SHP77 (cell line): ENCODE measurements at places on chromosomes 7 and 10.

GRCh38 chr7:137685433-137686164 lies 161.2 kb downstream of the DGKI start:
- no peak for DNase-seq

DNA sequence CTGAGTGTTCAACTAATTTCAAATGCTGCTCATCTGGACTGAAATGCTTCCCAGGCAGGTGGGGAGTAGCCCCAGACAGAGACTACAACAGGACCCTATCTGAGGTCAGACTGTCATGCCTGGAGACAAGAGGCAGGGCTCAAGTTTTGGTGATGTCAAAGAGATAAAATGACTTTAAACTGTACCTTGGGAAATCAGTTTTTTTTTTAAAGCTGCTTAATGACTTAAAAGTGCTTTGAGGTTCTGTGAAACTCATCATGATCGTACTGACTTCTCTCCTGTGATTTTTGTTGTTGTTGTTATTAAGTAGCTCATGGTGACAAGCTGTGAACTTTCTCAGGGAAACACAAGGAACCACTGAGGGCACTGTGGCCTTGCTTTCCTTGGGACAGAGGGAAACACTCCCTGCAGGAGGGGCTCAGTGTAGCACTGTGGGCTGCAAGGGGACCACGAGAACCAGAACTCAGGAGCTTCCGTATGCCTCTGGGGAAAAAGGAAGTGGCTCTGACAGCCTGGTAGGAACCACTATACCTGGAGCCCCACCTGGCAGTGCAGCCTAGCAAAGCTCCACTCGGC lies 9.5 kb downstream of the HIPK2 start:
- DNase-seq: no peak

DNA sequence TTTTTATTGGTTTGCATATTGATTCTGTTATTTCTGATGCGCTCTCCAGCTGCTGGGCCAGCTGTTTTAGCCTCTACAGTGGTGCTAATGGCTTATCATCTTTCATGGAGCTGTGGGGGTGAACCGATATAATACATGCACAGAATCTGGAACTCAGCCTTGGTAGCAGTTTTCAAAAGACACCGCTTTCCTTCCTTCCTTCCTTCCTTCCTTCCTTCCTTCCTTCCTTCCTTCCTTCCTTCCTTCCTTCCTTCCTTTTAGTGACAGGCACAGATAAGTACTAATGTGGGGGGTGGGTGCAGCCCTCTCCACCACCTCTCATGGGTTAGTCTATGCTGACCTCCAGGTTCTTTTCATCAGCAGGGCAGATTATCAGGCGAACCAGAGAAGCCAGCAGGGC lies 31.9 kb upstream of the C10orf53 start:
- DNase-seq: no peak

DNA sequence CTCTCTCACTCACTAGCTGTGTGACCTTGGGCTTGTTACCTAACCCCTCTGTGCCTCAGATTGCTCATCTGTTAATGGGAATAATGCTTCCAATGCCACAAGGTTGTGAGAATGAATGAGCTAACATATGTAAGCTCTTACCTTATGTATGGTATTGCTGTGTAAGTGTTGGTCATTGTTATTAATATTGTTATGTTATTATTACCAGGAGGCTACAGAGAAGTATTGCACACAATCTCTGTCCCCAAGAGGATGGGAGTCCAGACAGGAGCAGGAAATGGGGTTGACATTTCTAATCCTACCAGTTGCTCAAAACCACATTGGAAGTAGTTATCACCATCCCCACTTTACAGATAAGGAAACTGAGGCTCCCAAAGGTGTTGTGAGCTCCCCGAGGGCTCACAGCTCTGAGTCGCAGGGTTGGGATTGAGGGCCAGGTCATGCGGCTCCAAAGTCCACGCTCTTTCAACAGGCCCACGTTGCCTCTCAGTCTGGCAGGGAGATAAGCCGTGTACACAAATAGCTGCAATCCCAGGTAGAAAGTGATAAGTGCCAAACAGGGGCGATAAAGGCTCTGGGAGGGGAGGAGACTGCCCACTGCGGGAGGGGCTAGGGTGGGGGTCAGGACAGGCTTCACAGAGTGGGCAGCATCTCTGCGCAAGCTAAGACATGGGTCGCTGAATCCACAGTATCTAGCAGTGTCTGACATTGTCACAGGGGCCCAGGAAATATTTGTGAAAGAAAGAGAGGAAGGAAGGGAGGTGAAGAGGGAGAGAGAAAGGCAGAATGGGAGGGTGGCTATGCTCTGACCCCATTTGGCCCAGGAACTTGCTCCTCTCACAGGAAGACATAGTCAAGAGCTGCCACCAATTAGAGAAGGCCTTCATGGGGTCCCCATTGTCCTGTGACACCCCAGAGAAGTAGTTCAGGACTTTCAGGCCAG lies 9.6 kb upstream of the ZMIZ1 start:
- no peak for DNase-seq

DNA sequence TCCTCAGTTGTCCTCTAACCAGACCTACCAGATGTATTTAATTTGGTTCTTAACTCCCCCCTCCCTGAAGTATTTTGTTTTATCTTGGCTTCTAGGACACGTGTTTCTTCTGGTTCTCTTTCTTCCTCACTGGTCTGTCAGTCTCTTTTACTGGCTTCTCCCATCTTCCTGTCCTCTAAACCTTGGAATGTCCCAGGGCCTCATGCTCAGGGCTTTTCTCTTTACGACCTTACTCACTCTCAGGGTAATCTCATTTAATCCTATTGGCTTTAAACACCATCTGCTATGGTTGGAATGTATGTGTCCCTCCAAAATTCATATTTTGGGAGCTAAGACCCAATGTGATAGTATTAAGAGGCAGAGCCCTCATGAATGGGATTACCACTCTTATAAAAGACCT lies 418.2 kb upstream of the PODXL start:
- no peak for DNase-seq

DNA sequence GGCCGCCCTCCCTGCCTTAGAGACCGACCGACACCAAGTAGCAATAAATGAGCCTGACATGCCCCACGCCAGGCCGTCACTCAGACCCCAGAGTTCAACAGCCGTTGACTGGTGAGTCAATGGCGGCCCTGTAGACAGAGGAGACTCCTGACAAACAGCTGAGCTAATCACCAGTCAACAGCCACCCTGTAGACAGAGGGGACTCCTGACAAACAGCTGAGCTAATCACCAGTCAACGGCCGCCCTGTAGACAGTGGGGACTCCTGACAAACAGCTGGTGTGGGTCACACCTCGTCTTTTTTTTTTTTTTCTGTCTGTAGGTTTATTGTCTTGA lies 16.9 kb upstream of the KNDC1 start:
- no peak for DNase-seq

GRCh38 chr10:101839416-101840063 lies 4.1 kb downstream of the KCNIP2 start:
- DNase-seq: peak; percentile 44

DNA sequence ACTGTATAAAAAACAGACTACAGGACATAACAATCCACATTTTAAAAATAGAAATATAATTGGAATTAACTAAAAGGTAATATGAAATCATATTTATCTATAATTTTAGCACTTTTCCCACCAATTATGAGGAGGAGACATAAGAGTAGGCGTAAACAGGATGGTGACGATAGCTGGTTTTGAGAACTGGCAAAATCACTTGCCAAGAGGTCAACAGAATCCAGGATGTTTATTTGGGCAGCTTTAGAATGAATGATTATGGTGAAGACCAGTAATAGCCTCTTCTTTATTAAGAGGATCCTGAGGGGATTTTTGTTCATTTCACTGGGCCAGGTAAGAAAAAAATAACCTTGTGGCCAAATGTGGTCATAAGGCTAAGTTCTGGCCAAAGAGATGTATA lies 67.2 kb downstream of the TPK1 start:
- no peak for DNase-seq

GRCh38 chr7:74717889-74718288 lies 55.9 kb upstream of the NCF1 start:
- no peak for DNase-seq

GRCh38 chr10:102675666-102676533 lies 31.6 kb downstream of the TRIM8 start:
- no peak for DNase-seq

GRCh38 chr10:10418387-10418786 lies 599.3 kb upstream of the CELF2 start:
- no peak for DNase-seq

GRCh38 chr10:112533916-112534315 lies 86.9 kb downstream of the VTI1A start:
- no peak for DNase-seq

DNA sequence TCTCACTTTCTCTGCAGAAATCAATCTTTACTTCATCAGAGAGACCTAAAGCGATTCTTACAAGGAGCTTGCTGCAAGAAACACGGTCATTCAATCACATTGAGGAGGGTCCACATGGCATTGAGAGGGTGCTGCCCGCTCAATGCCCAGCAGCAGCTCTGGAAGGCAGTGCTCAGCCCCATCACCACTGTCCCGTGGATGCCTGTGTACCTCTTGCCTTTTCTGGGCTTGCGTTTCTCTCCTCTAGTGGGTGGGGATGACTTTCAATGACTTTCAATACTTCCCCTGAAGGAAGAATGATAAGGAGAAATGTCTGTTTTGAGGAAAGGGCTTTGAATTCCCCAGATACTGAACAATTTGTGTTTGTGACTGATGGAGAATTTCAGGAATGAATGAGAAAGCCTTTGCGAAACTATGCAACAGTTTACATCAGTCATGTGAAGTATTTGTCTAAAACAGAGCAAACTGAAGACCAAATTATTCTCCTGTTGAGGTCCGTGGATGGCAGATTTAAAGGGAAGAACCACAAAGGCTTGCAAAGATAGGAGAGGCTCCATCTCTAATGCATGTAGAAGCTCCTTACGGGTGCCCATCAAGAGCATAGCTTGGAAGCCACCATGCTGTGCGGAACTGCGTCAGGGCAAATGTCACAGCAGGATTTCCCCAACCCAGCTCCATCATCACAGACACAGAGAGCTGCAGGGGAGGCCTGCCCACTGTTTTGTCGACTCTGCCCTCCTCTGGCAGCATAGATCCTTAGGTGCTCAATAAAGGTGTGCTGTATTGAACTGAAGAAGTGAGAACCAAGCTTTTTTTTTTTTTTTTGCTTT lies 6.6 kb upstream of the ZNF22 start:
- DNase-seq: no peak

DNA sequence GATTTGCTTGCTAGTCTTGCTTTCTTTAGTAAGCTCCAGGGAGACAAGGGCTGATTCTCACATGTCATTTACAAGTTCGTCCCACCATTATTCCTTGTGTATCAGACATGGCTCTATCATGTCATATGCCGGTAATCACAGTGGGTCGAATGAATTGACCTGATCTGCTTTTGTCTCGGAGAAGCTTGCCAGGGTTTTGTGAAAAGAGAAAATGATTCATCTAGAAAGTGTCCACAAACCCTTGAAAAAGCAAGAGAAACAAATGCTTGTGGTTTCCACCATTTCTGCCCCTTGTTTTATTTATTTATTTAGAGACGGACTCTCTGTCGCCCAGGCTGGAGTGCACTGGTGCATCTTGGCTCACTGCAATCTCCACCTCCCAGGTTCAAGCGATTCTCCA lies 278.5 kb downstream of the TCF7L2 start:
- no peak for DNase-seq

- no peak for DNase-seq
Observed at GRCh38 chr10:16497911-16498310, 23.8 kb downstream of the C1QL3 start.

DNA sequence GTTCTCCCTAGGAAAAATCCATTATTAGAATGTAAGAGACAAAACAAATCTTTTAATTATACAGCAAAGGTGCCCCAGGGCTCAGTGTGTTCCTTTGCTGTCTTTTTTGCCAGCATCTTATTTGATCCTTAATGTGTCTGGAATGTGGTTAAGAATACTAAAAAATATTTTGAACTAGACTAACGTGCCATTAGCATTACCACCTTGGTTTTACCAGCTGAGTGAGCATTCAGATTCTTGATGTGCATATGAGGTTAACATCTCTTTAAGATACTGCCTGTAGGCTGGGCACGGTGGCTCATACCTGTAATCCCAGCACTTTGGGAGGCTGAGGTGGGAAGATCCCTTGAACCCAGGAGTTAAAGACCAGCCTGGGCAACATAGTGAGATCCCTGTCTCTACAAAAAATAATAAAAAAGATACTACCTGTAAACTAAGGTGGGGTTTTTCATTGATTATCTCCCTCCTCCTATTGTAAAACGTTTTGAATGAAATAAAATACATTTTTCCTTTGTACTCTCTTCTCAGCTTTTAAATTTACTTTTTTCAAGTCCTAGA lies 96.6 kb downstream of the CCNY start:
- DNase-seq: no peak

GRCh38 chr10:51699145-51699474 lies 285 bp downstream of the CSTF2T start:
- DNase-seq: no peak

DNA sequence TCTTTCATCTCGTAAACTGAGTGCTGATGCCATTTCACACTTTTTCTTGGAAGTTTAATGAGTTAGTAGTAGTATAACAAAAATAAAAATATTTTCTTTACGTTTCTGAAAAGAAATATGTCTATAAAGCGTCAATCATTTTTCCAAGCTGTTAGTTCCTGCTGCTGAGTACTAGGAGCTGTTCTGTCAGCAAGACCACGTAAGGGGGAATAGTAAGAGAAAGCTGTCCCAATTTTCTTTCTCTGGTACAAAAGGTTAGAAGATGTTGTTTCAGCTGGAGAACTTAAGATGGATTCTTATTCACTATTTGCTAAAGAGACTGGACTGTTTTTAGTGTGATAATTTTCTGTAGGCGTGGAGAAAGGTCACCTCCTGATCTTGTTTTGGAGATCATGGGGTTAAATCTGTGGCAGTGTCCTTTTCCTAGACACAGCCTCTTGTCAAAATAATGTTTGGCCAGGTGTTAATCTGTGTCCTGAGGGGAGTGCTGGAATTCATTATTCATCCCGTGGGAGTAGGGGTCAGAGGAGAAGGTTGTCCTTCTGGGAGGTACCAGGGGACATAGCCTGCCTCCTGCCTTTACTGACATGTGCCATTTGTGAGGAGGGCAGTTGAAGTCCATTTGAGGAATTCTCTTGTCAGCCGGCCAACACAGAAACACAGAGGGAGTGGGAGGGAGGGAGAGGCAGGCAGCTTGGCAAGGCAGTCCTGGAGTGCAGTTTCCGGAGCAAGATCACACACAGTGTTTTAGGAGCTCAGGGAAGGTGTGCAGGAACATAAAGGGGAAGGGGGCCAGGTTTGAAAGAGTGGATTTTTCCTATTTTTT lies 368.7 kb downstream of the AUTS2 start:
- no peak for DNase-seq

GRCh38 chr10:96666741-96667140 lies 53.6 kb downstream of the PIK3AP1 start:
- no peak for DNase-seq

DNA sequence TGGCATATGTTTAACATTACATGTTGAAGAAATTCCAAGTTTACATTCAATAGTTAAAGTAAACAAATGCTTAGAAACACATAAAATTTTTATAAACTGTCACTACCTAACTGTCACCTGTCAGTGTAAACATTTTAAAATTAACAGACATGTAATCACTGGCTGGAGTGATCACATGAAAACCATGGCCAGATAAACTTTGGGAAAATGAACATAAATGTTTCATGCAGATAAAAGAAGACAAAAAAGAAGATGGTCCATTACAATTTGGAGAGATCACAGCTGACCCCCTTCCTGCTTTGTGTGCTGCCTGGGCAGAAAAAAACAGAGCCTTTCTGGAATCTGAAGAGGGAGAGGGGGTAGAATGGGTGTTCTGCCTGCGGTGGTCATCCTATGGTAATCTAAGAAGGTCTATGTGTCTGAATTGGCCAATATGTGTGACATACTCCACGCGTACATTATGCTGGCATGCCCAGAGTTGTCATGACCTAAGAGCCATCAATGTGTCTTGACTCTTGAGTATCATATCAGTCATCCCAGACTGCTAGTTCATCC lies 57.5 kb upstream of the MEOX2 start:
- no peak for DNase-seq
